Cerebellum (tissue), 4 donors: ENCODE measurements at places on chromosomes 5 and 9. TPM values are rescaled to one million over a fixed set of nuclear protein-coding genes. Genes with fewer than 3 reads are reported as not detected.

Gene TYRP1
- total RNA-seq = 4.0 TPM

DNA sequence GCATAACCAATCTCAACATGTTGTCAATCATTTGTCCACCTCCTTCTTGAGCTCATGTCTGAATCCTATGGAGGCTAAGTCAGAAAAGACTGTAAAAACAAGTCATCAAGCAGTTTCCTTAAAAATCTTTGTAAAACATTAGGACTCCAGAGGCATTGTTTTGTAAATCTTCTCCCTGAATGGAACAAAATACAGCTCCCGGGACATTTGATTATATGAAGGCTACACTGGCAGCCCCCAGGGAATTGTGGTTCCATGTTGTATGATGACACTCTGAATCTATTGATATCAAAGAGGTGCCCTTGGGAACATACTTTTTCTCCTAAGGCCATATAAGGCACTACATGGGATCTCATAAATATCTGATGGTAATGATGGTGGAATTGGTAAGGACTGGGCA lies 83.2 kb upstream of the NUDT12 start:
- DNase-seq = no peak

Gene GGTA1
- 1.5 TPM for total RNA-seq

DNA sequence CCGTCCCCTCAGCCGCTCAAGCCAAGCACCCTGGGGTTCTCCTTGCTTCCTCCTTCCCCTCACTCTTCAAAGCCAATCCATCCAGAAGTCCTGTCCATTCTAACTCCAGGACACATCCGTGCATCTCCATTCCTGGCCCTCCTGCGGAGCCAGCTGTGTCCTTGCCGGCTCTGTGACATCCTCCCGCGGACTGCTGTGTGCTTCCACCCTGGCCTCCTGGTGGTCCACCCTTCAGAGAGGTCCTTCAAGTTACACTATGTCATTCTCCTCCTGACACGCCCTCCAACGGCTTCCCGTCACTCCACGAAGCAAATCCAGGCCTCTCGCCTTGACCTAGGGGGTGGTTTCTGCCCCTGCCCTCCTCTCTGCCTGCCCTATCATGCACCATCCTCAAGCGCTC lies 13.0 kb upstream of the SCGB3A1 start:
- DNase-seq = no peak

GRCh38 chr5:129001841-129002526 lies 36.7 kb downstream of the SLC27A6 start:
- DNase-seq = no peak

Gene MZB1
- total RNA-seq = 0.18 TPM

GRCh38 chr5:157390551-157391297 lies 69.3 kb upstream of the NIPAL4 start:
- DNase-seq = no peak

- no peak for DNase-seq
Measured at GRCh38 chr9:136078498-136079011, 16.5 kb downstream of the NACC2 start.

- DNase-seq = no peak
Measured at GRCh38 chr9:123649909-123650308, 280.0 kb downstream of the DENND1A start.

DNA sequence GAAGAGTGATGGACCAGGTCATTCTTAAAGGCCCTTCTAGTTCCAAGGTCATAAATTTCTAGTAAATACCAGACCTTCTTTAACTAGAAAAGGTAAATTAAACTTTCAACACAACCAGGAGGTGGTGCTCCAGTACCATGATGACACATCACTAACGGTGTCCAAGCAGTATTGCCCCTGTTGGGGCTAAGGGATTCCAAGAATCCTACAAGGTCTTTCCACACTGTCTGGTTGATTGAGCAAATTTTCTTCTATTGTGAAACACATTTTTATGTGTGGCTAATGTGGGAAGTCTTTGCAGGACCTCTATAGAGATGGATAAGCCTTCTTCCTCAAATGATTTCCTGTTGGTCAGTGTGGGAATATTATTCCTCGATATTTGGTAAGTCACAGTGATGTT lies 459.6 kb upstream of the PAPPA start:
- no peak for DNase-seq

DNA sequence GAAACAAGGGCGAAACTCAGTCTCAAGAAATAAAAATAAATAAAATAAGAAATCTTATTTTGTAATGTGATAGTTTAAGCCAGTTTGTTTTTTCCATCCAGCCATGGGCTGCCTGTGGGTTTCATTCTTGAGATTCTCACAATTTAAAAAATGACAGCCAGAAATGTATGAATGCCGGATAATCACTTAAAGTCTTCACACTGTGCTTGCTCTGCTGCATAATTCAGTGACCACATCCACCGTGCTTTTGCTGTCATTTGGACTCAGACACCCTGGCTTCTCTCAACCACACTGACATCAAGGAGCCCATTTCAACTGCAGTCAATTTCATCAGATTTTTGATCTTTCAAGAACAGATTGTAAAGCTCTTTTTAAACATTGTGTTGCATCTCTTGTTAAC lies 61.0 kb upstream of the DAPK1 start:
- DNase-seq = no peak

DNA sequence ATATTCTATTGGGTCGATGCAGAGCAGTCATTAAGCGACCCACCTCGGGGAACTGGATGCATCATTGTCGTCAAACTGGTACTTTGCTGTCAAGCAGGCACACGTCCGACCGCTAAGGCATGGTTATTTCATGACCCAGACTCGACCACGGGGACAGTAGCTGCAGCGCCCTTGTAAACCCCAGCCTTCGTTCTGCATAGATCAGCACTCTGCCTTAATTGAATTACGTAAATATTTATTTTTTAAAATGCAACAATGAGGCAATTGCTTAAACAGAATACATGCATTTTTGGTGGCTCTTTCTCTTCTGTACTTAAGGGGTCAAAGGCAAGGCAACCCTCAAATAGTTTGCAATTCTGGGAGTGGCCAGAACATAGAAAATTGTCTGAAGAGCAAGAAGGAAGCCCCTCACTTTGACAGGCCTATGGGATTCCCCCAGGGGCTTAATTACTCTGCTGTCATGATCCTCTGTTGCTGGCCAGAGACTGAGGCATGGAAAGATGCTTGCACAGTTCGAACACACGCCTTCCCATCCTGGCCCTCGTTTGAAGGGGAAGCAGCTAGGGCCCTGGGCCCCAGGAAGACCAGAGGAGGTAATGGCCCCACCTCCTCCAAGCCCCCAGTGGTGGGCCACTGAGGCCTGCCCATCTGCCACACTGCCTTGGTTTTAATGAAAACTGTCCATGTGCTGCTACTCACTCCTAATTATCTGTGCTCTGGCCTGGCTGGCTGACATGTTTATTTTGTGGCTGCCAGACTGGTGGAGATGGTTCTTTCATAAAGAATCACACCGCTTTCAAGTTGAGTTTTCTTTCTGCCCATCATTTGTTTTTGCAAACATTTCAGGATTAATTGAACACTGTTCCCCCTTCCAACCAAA lies 169.7 kb upstream of the MAST4 start:
- DNase-seq = no peak

Gene PAEP
- not detected for total RNA-seq

DNA sequence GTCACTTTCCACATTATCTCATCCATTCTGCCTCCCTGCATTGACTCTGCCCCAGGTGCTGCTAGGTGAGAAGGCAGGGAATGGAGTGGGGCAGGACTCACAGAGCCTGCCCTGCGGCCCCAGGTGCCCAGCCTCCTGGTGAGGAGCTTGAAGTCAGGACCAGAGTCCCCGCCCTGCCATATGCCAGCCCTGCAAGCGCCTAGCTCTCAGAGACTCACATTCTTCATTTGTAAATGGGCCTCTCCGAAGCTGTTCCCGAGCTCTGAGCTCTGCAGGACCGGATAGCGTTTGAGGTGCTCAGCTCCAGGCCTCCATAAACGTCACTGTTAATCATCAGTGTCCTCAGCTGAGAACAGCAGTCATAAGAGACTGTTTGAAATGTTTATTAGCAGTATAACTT lies 75.1 kb upstream of the STXBP1 start:
- DNase-seq = peak; percentile 91

Gene SPATA9
- 0.82 TPM for total RNA-seq
